Stimulated activated CD8-positive, alpha-beta memory T cell treated with anti-CD3 and anti-CD28 coated beads, Interleukin-7, amount 100 ng/mL, for 4 hours (primary cell): ENCODE measurements at places on chromosomes 1 and 21.

GRCh38 chr1:168321945-168322344, 41.3 kb downstream of the TBX19 start:
- no peak for DNase-seq

GRCh38 chr1:225770561-225771248, 6.9 kb upstream of the SRP9 start:
- DNase-seq: no peak

DNA sequence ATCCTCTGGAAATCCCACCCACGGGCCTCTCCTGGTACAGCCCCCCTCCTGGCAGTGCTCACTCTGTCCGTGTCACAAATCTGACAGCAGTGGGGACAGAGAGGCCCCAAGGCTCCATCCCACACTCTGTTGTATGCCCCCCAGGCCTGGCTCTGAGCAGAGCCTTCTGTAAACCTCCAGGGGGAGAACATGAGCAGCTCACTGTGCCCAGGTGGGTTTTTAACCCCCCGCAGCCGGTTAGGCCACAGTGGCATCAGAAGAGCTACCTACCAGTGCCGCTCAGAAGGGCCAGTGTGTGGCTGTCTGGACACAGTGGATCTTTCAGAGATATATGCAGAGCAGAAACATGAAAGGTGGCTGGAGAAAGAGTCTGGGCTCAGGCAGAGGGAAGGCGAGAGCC, 12.0 kb upstream of the GPR153 start:
- DNase-seq: no peak

DNA sequence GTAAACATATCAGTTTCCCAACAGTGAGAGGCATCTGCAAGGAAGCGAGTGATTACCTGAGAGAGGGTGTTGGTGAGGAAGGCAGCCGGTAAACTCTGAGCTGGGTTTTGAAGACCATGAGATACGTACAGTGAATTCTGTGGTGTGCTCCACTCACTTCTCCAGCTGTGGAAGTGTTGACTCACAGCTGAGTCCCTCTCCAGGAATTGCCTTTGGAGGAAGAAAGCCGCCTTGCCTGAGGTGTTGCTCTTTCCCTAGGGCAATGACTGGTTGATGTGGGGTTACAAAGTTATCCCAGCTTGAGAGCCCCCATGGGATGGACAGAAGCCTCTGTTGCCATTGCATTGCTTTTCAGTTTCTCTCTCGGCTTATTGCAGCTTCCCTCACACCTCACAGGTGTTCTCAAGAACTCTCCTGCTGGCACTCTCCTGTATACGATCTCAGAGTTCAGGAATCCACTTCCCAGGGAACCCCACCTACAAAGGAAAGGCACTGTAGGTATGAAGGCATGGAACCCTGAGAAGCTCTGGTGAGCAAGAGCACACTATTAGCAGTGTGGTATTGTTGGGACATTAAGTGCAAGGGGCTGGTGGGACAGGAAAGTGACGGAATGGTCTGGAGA, 10.8 kb downstream of the NHLH1 start:
- DNase-seq: no peak

DNA sequence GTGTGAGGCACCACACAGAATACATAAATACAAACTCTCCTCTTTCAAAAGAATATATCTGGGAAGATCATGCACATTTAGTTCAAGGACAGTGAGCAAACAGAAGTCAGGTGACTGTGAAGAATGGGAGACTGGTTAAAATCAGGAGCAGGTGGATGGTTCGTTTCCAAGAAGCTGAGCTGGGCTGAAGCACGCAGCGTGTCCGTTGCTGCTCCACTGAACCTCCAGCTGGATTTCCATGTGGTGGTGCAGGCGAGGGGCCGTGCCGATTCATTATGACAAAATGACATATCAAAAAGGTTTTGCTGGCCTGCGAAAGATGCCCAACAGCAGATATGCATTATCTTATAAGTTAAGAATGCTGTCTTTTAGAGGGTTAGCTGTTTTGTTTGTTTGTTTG, 66.0 kb downstream of the OLIG1 start:
- no peak for DNase-seq

GRCh38 chr1:244160455-244161235, 109.6 kb downstream of the ZBTB18 start:
- DNase-seq: no peak

DNA sequence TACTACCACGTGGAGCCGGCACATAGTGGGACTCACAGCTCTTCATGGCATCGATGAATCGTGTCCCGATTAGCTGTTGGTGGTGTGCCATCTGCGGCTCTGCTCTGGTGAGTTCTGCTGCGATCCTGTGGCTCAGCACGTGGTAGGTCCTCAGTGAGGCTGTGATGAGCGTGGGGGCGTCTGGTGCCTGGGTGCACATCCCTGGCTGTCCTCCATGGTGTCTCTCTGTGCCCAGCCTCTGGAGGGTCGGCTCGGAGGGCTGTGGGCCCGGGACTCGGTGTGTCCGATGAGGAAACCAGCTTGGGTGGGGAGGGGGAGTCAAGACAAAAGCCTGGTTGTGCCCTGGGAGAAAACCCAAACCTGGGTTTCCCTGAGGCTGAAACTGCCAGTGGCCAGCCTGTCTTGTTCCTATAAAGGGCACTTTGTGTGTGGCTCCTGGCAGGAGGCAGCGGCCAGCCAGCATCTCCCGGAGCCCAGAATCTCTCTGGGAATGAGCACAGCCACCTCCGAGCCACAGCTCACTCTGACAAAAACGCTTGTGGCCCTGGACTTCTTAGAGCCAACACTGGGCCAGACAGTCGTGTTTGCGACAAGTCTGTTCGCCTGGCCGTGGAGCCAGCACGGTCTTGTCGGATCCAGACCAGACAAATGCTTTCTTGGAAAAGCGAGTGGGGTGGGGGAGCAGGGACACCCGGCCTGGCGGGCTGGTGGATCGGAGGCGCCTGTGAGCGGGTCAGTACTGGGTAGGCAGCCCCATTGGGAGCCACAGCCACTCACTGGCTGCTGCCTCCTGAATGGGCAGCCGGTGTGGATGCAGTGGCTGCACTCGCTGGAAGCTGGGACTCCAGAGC, 31.8 kb downstream of the SPSB1 start:
- no peak for DNase-seq

- DNase-seq: no peak
These were observed 860.4 kb downstream of the PLA2G4A start for GRCh38 chr1:187689129-187689528.

DNA sequence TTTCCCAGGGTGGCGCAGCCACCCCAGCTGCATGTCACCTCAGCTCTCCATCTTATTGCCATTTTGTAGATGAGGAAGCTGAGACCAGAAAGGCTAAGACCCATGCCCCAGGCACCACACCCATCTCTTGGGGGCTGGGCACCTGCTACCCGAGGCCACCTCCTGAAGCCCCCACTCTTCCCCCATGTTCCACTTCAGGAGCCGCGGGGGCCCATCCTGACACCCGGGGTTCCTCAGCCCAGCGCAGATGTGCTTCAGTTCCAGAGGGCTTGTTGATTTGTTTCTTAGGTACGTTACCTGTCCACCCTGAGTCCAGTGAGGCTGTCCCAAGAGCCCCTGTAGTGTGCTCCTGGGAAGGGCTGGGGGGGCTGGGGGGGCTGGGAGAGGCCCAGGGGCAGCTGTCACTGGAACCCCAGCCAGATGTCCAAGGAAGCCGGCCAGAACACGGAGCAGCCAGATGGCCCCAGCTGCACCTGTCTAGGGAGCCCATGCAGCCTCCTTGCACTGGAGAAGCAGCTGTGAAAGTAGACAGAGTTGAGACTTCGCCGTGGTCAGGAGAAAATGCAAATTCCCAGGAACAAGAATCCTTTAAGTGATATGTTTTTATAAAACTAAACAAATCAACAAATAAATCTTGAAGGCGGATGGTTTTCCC, 17.1 kb upstream of the CCDC27 start:
- no peak for DNase-seq

DNA sequence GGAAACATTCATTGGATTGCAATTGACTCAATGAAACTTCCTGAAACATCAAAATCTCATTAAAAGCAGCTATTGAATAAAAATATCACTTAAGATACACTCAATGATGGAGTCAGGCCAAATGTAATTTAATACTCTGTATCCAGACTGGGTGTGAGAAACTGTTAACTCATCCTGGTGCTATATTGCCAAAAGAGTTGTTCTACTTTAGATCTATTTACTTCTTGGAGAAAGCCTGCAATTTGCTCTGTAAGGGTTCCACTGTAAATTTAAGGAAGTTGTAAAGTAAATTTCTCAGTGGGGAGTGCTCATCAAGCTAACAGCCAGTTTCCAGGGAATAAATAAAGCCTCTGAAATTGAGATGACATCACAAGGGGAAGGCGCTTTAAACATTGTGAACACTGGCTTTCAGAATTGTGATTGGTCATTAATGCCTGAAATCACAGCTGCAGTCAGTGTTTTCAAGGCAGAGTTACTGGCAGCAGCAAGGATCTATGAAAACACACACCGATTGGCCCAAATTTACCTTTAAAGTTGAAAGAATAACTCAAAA, 91.4 kb downstream of the OLFM3 start:
- DNase-seq: no peak

DNA sequence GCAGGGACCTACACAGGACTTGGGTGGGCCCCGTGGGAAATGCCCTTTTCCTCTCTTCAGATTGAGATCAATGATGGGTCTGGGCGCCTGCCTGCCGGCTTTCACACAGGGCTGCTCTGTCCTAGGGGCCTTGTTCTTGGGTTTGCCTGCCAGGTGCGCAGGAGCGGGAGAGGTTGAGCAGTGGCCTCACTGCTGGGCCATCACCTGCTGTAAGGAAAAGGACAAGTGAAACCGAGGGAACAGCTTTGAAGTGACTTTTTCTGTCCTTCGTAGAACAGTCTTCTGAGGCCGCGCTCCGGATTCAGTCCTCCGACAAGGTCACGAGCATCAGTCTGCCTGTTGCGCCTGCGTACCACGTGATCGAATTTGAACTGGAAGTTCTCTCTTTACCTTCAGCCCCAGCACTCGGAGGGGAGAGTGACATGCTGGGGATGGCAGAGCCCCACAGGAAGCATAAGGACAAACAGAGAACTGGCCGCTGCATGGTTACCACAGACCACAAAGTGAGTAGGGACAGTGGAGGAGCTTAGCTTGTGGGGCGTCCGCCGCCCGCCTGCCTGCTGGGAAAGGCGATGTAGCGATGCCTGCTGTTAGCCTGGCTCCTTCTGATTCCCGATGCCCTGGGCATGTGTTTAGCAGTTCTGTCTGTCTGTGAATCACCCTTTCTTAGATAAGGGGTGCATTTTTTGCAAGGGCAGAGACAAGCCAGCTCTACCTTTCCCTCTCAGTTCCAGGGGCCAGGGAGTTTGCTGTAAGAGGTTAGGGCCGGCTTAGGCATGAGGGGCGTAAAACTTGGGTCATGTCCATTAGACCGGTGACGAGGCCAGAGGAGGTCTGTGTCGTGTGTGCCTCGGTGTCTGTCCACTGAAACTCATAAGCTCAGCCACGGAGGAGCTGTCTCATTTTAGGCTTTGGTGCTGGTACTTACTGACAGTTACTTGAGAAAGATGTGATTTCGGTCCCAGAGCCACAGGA, 19.5 kb upstream of the PWP2 start:
- no peak for DNase-seq

- no peak for DNase-seq
These were observed 8.6 kb downstream of the BEND5 start for GRCh38 chr1:48767975-48768510.

DNA sequence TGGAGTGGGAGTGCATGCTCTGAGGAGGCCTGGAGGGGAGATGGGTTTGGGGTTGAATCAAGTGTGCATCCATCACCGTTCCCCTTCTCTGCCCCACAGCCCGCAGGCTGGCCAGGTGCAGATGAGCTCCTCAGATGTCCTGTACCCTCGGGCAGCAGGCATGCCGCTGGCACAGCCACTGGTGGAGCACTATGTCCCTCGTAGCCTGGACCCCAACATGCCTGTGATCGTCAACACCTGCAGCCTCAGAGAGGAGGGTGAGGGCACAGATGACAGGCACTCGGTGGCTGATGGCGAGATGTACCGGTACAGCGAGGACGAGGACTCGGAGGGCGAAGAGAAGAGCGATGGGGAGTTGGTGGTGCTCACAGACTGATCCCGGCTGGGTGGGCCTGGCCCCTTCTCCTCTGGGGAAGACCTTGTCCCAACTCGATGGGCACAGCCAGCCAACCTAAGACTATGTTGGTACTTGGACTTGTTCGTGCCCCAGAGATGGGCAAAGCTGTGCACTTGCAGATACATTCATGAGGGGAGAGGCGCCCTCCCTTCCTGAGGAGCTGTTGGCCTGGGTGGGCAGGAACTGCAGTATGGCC, 26.0 kb downstream of the ETNK2 start:
- no peak for DNase-seq

- no peak for DNase-seq
These were observed 13.2 kb downstream of the ADGRB2 start for GRCh38 chr1:31750858-31751510.
